ENCODE measurements at places on chromosomes 4 and X. TPM values are rescaled to one million over a fixed set of nuclear protein-coding genes. Genes with fewer than 3 reads are reported as not detected.

Gene MAGT1
- total RNA-seq: 40.6 TPM

Gene CENPE
- total RNA-seq: 42.4 TPM

Gene LRIT3
- total RNA-seq: 0.19 TPM

Gene PROM1
- 0.35 TPM for total RNA-seq

Gene XPNPEP2
- total RNA-seq: 0.63 TPM

All from activated CD4-positive, alpha-beta T cell treated with anti-CD3 and anti-CD28 coated beads for 36 hours (primary cell).